Suppressor macrophage treated with lipopolysaccharide for 4 hours (primary cell): ENCODE measurements at places on chromosomes 5 and 9.

- DNase-seq, result no peak
These were observed 52.6 kb downstream of the PLAC8L1 start for GRCh38 chr5:146052780-146053179.

DNA sequence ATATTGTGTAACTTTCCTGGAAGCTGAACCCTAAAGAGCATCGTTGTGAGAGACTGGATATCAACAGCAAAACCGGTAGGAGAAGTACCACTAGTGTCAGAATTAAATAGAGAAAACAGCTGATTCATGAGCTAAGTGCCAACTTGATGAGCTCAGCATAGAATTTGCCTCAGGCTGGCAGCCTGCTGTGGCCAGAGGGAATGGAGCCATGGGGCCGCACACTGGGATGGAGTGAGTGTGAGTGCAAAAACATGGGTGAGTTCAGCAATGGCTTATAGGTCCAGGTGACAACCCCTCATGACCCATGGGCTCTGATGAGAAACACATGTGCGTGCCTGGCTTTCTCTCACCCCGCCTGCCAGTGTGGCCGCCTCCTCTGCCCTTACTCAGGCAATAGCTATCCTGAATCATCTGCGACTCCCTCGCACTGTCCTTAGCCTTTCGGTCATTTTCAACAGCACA lies 25.4 kb downstream of the ADAMTS16 start:
- no peak for DNase-seq

DNA sequence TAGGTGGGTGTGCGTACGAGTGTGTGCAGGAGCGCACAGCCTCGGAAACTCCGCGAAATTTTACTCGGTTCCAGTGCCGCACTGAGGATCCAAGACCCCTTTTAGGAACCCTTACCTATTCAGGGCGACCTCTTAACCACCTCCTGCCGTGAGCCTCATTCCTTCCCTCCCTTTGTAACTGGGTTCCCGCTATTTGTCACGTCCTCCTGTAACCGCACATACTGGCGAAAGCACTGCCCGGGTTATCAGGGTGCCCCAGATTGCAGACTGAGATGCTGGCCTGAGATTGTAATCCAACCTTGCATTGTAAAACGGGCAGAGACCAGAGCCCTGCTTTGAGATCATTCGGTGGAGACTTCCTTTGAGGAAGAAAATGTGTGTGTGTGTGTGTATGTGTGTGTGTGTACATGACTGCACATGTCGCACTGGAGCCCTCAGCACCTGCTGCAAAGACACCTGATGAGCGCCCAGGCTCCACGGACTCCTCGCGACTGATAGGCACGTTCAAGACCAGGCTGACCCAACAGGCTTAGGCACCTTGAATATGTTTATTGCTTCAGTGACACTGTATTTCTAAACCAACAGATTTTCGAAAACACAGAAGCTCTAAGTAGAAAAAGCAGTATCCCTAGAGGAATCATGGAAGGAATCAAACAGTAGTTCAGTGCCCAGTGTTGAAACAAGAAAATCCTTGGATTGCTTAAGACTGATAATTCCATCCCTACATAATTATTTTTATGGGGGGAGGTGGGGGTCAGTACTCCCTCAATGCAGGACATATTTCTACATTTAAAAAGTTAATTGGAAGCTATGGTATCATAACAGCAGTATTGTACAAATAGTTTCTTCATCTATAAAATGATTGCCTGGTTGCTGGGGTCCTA lies 86.5 kb upstream of the TNFAIP8 start:
- DNase-seq, result peak; percentile 31

- peak; percentile 67 for DNase-seq
These were observed 638 bp downstream of the MRPS30 start for GRCh38 chr5:44809215-44809955.

- no peak for DNase-seq
These were observed 393.8 kb upstream of the MEF2C start for GRCh38 chr5:89276566-89277305.
